PC-3 (cell line): ENCODE measurements at places on chromosomes 11 and 22. TPM values are rescaled to one million over a fixed set of nuclear protein-coding genes. Genes with fewer than 3 reads are reported as not detected.

- DNase-seq = peak; percentile 56
- peak overlapping the region; percentile 6; the same call in 1 of the 2 replicates for H3K27ac ChIP-seq
- H3K27me3 ChIP-seq = no peaks in the 10 kb centered on the region
- no peaks in the 10 kb centered on the region for H3K36me3 ChIP-seq
These were observed 26.2 kb downstream of the TMEM135 start for GRCh38 chr11:87063982-87064381.

DNA sequence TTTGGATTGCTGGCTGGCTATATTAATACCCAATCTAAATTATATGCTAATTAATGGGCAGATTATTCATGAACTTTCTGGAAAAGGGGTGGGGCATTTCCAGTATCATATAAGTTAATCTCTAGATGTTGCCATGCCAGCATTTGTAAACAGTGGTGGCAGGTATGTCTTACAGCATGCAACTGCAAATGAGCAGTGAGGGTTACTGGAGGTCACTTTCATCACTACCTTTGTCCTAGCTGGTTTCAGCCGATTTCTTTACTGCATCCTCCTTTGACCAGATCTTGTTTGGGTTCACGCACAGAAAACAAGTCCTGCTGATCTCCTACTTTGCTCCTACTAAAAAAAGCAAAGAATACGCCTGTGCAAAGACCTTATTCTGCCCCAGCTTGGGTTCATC, 89.1 kb upstream of the USP47 start:
- H3K27me3 ChIP-seq = no peaks in the 10 kb centered on the region
- peaks cover 28% of the 10 kb centered on the region for H3K4me1 ChIP-seq
- DNase-seq = no peak
- H3K4me3 ChIP-seq = no peak overlapping the region

GRCh38 chr11:86386746-86387145, 12.1 kb downstream of the CCDC81 start:
- no peak overlapping the region for H3K4me3 ChIP-seq
- no peaks in the 10 kb centered on the region for H3K27me3 ChIP-seq

ZP1 gene
- not detected in 2 replicates for total RNA-seq

DNA sequence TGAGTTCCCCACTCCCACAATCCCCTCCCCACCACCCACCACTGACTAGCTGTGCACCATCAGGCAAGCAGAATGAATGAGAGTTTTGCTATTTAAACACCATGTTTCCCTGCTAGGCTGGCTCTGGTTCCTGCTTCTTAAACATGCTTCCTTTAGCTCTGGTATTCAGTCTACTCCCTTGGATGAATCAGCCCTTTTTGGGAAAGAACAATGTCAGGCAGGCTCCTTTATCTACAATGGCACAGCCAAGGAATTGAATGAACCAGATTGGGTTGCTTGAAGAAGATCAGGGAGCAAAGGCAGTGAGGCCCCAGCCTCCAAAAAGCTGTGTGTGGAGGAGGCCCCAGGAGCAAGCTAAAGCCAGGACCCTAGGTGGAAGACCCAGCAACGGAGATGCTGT, 92.9 kb upstream of the ISX start:
- H3K27me3 ChIP-seq = no peaks in the 10 kb centered on the region
- H3K4me3 ChIP-seq = no peak overlapping the region
- no peak for DNase-seq
- no peak overlapping the region for H3K27ac ChIP-seq
- H3K36me3 ChIP-seq = no peaks in the 10 kb centered on the region

- no peak overlapping the region for H3K27ac ChIP-seq
- no peaks in the 10 kb centered on the region for H3K27me3 ChIP-seq
- peaks cover 14% of the 10 kb centered on the region for H3K4me1 ChIP-seq
- no peaks in the 10 kb centered on the region for H3K36me3 ChIP-seq
These were observed 21.3 kb upstream of the KDM4E start for GRCh38 chr11:95003716-95004115.
